ENCODE measurements at places on chromosomes 2 and 18.

- no peak for DNase-seq
Observed at GRCh38 chr2:127324635-127325034, 30.7 kb upstream of the ERCC3 start.

- peak; percentile 34 for DNase-seq
Observed at GRCh38 chr2:218036371-218036770, 32.7 kb upstream of the RUFY4 start.

DNA sequence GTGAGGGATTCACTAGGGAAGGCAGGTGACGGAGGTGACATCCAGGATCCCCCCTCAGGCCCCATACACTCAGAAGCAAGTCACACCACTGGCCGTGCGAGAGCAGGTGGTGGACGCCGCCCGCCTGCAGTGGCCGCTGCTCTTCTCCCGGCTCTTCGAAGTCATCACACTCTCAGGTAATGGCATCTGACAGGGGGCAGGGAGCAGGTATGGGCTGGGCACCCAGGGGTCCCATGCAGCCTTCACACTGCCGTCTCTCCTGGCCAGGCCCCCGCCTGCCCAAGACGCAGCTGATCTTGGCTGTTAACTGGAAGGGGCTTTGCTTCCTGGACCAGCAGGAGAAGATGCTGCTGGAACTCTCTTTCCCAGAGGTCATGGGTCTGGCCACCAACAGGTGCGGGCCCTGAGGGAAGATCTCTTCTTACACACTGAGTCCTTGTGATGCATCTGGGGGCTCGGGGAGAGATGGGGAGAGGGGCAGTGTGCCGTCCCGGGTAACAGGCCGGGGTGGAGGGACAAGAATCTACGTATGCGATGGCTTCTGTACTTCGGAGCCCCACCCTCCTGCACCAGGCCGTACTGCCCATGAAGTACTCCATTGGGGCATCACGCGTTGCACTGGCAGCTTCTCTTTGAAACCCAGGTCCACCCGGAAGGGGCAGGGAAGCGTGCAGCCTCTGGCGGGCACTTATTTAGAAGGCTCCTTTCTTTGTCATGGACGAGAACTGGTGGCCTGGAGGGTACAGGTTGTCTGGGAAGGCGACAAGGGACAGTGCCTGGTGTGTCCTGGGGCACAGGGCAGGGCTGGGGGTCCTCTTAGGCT is 18.8 kb upstream of the GPR17 start:
- no peak for DNase-seq

DNA sequence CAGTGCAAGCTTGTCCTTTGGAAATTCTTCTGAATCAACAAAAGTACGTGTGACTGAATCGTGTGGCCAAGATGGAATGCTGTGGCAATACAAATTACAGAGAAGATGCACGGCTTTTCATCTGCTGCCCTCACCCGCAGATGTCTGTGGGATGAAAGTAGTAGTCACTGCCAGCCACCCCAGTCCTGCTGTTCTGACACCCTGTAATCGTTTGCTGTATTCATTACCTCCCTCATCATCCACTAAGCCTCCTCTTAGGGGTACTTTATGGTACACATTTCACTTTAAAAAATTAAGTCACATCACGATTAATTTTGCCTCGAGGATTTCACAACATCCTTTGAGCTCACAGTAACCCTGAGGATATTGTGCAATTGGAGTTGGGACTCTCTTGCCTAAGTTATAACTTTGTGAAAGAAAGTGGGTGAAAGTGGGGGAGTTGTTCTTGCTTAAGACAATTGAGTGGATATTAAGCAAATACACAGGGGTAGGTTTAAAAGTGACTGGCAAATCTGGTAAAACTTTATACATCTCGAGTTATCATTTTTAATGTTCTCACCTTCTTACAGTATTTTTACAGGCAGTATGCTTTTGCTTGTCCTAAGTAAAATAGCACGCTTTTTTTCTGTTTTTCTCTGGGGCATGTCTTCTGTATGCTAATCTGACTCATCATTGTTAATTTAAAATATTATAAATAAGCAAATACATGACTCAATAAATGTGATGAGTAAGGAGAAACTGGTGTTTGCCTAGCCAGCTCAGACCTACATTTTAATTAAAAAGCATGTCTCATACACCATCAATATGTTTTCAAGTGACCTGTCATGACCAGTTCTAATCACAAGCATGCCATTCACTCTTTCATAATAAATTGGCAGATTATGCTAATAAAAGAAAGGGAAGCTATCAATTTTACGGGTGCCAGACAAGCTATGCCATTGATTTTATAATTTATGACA is 680.9 kb downstream of the IRS1 start:
- no peak for DNase-seq

- no peak for DNase-seq
Observed at GRCh38 chr2:16615687-16616615, 49.7 kb downstream of the CYRIA start.

GRCh38 chr2:110891626-110892025 is 159.3 kb downstream of the ACOXL start:
- DNase-seq: no peak

DNA sequence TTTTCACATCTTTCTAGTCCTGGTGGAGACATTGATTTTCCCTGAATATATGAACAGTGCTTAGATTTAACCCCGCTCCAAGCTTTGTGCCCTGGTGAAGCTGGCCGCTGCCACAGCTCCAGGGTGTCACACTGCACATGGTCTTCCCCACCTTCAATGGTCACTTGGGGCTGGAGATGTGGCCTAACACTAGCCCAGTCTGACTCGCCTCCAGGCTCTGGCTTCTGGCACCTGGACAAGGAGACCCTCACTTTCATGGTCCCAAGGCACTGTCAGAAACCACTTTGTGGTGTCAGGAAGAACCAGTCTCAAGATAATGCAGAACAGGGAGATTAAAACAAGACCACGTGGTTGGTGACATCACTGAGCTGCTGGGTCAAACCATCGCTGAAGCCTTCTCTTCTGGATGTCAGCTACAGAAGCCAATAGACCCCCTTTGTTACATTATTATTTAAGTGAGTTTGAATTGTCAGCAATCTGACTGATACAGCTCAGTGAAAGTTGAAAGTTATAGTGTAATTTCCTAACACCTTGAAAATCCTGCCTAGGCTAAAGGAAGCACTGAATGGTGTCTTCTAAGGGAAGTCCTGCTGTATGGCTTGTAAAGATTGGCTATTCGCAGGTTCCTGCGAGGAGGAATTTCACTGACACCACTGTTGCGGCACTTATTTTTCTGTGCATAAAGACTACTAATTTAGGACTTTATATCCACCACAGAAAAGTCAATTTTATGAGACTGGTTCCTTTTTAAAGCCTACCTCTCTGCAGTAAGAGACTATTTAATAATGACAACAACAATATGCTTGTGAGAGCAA is 55.0 kb upstream of the CTDP1 start:
- no peak for DNase-seq

GRCh38 chr2:180647621-180648020 is 332.8 kb upstream of the UBE2E3 start:
- DNase-seq: no peak

GRCh38 chr2:236119003-236119402 is 49.2 kb downstream of the GBX2 start:
- no peak for DNase-seq

DNA sequence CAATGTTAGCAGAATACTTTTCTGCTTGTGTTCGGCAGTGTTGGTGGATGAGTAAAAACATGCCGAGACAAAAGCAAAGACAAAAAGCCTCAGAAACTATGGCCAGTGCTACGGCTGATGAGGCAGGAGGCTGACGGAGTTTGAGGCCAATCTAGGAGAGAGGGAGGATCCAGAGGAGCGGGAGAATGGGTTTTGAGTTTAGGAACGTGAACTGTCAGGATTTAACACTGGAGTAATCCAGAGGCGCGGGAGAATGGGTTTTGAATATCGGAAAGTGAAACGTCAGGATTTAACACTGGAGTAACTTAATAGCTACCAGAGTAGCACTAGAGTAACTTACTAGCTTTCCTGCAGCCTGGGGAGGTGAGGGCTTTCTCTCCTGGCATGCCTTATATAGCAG is 37.4 kb downstream of the LYPD6B start:
- no peak for DNase-seq

GRCh38 chr2:141941210-141941714 is 189.6 kb downstream of the LRP1B start:
- DNase-seq: no peak

GRCh38 chr2:100045000-100045399 is 97.4 kb downstream of the AFF3 start:
- DNase-seq: no peak

DNA sequence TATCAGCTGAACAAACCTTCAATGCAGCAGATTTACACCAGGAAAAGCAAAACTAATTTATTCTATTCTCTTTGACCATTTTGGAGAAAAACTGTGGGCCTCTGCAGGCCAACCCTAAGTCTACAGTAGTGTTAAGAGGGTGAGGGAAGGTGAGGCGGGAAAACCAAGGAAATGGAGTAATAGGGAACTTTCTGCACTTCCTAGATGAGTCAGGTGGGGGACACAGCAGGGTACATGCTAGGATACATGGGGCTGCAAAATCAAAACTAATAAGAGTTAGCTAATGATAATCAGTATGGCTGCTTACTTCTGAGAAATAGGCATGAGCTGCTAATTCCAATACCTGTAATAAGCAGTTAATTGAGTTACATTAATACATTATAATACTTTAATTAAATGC is 66.0 kb upstream of the PGAP1 start:
- no peak for DNase-seq

- DNase-seq: peak; percentile 71
Observed at GRCh38 chr2:26346454-26347053, at the start of gene ADGRF3. TSS of gene ADGRF3 (minus strand) at chr2:26346789. CDS start at chr2:26346234, 555 bp downstream.

DNA sequence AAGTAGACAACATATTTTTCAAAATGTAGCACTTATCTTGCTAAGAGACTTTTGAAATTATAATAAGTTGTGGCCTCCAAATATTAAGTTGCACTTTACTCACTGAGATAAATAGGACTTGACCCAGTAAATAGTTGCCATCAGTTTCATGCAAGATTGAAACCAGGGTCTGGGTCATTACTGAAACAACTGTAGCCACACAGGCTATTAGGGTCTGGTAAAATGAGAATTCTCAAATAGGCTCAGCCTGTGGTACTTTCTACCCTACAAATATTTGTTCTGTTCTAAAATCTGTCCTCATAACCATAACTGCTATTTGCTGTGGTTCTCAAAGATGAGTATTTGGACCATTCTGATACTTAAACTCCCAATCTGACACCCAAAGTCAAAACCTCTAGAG is 115.4 kb upstream of the STK17B start:
- DNase-seq: no peak

DNA sequence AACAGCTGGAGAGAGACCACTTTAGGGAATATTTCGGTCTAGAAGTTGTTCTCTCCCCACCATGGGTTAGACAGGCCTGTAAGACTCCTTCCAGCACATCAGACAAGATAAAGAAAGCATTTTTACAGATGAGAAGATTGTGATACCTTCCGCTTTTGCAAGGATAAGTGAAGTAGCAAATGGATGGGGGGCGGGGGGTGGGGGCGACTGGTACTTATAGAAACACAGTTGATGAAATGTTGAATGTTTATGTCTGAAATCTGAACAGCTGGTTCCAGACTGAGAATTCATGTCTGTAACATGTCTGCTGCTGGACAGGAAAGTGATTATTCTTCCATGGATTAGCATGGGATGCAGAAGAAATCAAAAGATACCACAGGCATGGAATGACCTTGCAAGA is 90.5 kb upstream of the FN1 start:
- DNase-seq: no peak

- no peak for DNase-seq
Observed at GRCh38 chr18:68962623-68963022, 164.7 kb downstream of the CCDC102B start.

- DNase-seq: no peak
Observed at GRCh38 chr2:60659026-60659425, 97.0 kb upstream of the PAPOLG start.

DNA sequence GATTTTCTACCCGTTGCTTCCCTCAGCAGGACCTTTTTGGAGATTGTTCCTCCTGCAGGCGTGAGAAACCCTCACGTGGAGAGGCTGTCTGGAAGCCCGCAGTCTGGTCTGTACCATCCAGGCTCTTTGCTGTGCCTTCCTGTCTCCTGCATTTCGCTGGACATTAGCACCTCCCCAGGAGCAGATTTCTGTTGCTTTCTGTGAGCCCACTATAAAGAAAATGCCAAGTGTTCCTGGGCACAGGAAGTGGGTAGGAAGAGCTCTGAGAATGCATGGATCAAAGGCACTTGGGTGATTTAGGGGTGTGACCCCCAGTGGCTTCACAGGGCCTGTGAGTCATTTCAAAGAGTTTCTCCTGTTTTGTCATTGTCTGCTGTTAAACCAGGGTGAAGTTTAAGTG is 27.3 kb downstream of the SPTBN1 start:
- DNase-seq: no peak

- DNase-seq: no peak
Observed at GRCh38 chr2:122077771-122078170, 322.3 kb downstream of the TSN start.

DNA sequence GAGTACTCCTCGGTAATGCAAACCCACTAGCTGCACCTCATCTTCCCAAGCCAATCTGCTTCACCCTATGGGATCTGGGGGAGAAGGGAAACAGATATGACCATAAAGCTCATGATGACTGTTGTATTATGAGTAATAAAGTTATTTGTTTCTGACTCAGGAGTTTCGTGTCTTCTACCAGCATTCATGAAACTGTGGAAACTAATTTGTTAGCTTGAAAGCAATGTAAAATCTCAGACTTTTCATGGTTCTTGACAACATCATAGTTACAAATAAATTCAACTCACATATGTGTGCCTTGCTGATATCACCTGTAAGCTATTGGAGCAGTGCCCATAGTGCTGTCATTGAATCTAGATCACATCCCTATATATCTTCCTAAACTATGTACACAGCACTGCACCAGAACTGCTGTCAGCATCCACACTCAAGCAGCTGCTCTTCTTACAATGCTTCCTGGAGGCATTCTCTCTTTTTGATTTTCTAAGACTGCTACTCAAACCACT is 135.6 kb upstream of the KYNU start:
- DNase-seq: no peak

DNA sequence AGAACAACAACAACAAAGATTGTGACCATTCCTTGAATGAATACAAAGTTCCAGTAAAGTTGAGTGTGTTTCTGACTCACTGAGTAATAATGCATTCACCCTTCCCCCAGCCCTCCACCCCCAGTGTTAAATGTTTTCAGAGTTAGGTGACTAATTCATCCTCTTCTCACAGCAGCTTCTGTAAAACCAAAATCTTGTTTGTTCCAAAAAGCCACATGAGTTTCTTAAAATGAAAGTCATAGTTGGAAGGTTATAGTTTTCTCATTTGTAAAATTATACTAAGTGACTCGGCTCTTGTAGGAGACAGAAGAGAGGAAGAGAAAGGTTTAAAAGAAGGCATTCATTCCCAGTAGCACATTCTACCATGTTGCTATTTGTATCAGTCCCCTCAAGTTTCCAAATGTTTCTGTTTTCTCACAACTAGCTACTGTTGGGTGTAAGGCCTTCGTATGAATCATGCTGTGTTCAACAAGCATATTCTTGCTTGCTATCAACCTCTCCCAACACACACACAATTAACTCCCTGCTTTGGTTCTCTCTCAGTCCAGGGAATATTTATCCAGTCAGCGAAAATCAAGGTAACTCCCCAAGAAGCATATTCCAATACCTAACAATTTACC is 75.3 kb downstream of the MBD2 start:
- DNase-seq: no peak

GRCh38 chr18:14776801-14777200 is 28.8 kb downstream of the ANKRD30B start:
- no peak for DNase-seq

All from ecto neural progenitor cell (in vitro differentiated cells).